NCI-H2029 treated with DMSO at 0.1 percent for 48 hours (cell line): ENCODE measurements at places on chromosomes 13 and 19.

- DNase-seq: no peak
These were observed 123.7 kb downstream of the KL start for GRCh38 chr13:33139780-33140535.

GRCh38 chr19:47794526-47794925 is 9.8 kb downstream of the TPRX1 start:
- DNase-seq: no peak

- DNase-seq: peak; percentile 62
These were observed 123.7 kb upstream of the MRI1 start for GRCh38 chr19:13640611-13641010.

- DNase-seq: no peak
These were observed 14.4 kb downstream of the FOXO1 start for GRCh38 chr13:40651866-40652587.

GRCh38 chr13:44848920-44849676 is 140.2 kb downstream of the NUFIP1 start:
- no peak for DNase-seq

GRCh38 chr13:87671031-87671752 is at the start of gene SLITRK5:
Gene SLITRK5 (plus strand): TSS chr13:87671371. CDS start chr13:87675389, 4,018 bp downstream.
- no peak for DNase-seq

- DNase-seq: peak; percentile 33
These were observed 15.8 kb downstream of the DGKH start for GRCh38 chr13:42064259-42064658.

GRCh38 chr13:36352350-36352749 is 6.2 kb upstream of the SPART start:
- no peak for DNase-seq

- no peak for DNase-seq
These were observed 9.4 kb downstream of the NLRP7 start for GRCh38 chr19:54937926-54938325.

GRCh38 chr13:79631051-79631659 is 150.2 kb downstream of the NDFIP2 start:
- DNase-seq: no peak

DNA sequence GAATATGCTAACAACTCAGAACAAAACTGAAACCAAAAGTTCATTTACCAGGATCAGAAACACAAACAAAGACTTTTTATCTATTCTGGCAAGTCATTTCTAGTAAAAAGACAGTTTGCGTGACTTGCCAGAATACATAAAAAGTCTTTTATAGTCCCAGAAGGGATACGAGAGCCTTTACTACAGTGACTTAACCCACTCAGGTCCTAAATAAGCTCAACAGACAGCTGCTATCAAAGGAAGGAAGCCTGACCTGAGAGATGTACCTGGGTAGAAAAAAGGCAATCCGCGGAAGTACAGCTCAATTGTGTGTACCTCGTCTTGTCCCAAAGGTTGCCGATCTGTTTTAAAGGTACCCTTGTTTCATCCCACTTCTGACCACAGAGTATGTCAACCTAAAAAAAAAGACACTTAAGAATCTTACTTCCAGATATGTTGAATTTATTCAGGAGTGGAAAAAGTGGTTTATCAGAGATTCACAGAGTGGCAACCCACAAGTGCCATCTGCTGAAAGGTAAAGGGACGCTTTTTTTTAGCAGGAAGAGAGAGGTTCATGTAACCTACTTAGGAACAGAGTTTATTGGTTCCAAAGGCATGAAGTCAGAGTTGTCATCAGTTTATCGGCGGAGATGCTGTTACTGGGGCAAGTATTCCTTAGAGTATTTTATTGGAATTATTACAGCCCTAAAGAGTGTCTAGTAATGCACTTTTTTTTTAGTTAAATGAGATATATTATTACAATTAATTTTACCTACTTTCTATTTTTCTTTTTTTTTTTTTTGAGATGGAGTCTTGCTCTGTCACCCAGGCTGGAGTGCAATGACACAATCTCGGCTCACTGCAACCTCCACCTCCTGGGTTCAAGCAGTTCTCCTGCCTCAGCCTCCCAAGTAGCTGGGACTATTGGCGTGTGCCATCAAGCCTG is 69.7 kb upstream of the C1QTNF9B start:
- DNase-seq: no peak

DNA sequence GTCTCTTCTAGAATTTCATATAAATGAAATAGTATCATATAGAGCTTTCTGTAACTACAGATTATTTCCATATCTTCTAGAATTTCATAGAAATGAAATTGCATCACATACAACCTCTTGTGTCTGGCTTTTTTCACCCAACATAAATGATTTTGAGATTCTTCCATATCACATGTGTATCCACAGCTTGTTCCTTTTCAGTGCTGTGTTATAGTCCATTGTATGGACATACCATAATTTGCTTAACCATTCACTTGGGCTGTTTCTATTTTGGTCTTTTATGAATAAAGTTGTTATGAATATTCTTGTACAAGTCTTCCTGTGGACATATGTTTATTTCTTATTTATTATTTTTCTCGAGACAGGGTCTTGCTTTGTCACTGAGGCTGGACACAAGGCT is 11.7 kb downstream of the TPRX1 start:
- no peak for DNase-seq

- no peak for DNase-seq
These were observed 1.8 kb upstream of the RUBCNL start for GRCh38 chr13:46388846-46389245.

- no peak for DNase-seq
These were observed 74.2 kb downstream of the IRS2 start for GRCh38 chr13:109712124-109712722.

DNA sequence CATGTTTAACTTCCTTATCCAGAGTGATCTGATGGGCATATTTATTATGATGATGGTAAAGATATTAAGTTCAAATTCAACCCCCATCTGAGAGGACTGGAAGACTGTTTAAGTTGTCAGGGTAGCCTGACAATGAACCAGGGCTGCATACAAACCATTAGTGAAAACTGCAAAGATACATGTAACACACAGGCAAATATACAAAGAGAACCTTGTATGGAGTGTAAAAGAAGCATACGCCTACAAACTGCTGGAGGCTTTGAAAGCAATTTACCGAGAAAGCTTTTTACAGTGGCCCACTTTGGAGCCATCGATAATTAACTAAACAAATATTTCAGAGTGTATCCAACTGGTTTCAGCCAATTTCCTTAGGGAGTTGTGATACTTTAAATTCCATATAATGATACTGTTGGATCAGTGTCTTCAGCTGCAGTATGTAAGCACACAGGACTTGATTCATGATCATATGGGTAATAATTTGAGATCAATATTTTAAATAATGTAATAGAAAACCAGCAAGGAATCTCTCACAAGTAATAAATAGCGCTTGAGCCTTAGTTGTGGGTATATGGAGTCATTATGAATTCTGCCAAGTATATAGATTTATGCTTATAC is 231.5 kb upstream of the SPRY2 start:
- DNase-seq: no peak

DNA sequence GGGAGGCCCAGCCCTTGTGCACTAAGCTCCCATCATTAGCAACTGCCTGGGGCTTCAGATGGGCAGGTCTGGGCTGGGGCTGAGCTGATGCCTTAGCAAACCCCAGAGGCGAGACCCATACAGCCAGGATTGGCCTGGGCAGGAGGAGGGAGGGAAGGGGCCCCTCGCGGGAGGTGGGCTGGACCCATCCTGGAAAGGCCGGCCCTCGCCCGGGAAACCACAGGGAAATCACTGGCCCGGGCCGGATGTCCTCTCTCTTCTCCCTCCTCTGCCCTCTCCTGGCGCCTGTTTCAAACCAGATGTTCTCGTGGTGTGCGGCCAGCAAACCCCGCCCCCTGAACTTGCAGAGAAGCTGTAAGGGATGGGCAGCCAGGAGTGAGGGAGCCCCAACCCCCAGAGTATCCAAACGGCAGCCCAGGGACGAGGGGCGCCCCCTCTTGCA is 43.1 kb downstream of the TMEM255B start:
- no peak for DNase-seq

- peak; percentile 26 for DNase-seq
These were observed at the start of gene MIER2 for GRCh38 chr19:344625-345319. Gene MIER2 (minus strand): TSS chr19:344796. CDS start chr19:344782, 14 bp downstream.

- DNase-seq: no peak
These were observed 3.4 kb upstream of the FLT3LG start for GRCh38 chr19:49470615-49470978.

GRCh38 chr13:36888645-36889044 is 31.4 kb downstream of the SMAD9 start:
- DNase-seq: no peak

- DNase-seq: no peak
These were observed 17.4 kb upstream of the C13orf46 start for GRCh38 chr13:113991191-113991669.

GRCh38 chr13:87975035-87975434 is 303.9 kb downstream of the SLITRK5 start:
- DNase-seq: no peak

DNA sequence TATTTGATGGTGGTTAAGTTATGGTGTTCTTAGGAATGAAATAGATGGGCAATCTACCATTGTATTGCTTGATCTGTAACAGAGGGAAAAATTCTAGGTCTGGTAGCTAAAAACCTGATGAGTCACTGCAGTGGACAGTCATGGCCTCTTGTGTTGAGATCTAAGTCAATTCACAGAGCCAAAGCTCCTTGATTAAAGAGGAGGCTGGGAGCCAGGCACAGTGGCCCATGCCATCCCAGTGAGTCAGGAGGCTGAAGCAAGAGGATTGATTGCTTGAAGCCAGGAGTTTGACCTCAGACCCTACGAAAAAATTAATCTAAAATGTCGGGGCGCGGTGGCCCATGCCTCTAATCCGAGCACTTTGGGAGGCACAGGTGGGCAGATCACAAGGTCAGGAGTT is 67.1 kb upstream of the KPNA3 start:
- no peak for DNase-seq

DNA sequence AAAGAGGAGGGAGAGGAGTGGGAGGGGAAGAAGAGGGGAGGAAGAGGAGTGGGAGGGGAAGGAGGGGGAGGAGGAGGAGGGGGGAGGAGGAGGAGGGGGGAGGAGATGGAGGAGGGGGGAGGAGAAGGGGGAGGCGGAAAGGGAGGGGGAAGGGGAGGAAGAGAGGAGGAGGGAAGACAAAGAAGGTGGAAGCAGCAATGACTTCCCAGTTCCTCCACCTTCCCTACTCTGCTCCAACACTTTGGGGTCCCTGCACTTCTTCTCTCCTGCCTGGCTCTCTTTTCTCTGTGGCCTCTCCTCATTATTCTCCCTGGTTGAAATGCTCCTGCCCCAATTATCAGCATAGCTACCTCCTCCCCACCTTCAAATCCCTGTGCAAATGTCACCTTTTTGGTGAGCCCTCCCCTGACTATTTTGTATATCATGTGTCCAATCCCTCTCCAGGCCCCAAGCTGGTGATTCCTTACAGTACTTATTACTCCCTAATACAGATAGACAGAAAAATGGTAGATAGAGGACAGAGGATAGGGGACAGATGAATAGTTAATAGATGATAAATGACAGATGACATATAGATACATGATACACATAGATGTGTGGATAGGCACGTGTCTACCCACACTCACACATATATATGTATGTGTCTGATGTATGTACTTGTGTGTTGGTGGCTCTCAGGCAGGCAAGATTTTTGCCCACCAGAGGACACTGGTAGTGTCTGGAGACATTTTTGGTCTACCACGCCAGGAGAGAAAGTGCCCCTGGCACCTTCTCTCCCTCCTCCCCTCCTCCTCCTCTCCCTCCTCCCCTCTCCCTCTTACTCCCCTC is 25.2 kb downstream of the NLRP9 start:
- no peak for DNase-seq

GRCh38 chr13:102847272-102848234 is 1.7 kb downstream of the ERCC5 start:
- no peak for DNase-seq

DNA sequence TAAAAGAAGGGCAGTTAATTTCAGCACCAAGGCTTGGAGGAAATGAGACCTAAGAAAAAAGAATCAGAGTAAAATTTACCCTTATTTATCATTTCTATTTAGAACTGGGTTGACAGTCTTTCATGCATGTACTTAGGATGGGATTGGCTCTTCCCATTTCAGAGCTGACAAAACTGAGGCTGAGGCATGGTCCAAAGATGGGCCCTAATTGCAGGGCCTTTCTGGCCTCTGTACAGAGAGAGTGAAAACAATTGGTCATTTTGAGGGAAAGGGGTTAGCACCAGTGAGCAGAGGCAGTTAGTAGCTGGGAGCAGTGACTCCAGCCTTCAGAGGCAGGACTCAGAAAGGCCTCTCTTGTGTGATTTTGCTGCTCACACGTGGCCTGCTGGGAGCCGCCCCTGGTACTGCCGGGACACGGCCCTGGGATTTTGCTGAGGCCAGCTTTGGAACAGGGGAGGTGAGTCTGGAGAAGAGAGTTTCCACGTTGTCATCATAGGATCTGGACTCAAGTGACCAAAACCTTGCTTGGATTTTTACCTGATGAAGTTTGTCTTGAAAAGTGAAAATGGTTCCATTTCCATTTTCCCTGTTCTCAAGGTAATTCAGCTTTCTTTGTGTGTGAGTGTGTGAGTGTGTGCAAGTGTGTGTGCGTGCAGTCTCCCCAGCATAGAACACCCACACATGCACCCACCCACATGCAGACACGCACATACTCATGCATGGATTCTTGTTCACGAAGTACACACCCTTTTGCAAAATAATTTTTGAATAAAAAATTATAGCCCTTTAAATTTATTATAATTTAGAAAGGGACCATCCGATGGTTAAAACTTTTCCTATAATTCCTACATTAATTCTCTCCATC is at the start of gene ZNF536:
Gene ZNF536, plus strand, starts transcription at position 425 of the 865 bp plus-strand sequence. CDS start 71,179 bp downstream, outside the sequence.
- DNase-seq: no peak

- DNase-seq: no peak
These were observed 698.0 kb downstream of the PCDH9 start for GRCh38 chr13:66532146-66532545.
